ENCODE measurements at places on chromosomes 4 and X.
A peak's percentile ranks its signal among the peaks of the same experiment; 100 is the strongest.

DNA sequence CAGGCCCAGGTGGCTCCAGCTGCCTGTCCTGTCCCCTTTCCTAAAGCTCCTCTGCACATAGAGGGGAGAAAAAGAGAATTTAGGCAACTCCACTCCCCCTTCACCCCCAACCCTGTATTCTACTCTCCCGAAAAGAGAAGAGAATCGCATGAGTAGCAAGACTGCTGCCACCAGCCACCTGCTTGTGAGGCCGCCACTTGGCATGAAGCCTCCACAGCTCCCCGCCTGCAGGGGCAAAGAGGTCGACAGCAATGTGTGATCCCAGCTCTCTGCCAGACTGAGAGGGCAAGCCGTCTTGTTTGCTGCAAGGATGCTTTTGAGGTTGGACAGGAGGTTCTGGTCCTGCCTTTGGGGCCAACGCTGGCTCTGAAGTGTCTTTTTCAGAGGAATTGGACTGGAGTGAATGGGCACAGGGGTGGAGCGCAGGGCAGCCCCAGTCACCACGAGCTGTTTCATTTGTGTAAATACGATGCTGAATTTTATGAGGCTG, 77.1 kb downstream of the STARD8 start:
- no peak for DNase-seq

GRCh38 chr4:7213807-7214206, 21.5 kb downstream of the SORCS2 start:
- DNase-seq = no peak

DNA sequence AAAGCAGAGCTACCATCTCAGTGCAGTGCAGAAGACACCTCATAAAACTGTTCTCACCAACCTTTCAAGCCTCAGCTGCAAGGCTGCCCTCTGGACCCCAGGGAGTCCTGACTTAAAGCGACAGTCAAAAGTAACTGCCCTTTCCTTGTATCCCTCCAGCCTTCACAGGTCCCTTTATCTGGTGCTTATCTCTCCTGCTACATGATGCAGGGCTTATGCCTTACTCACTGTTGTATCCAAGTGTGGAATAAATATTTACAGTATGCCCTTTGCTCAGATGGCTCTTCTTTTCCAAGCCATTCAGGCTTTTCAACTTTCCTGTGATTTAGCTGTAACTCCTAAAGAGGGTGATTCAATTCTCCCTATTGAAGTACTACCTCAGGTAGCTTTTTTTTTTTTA, 92.6 kb downstream of the KDR start:
- no peak for DNase-seq

DNA sequence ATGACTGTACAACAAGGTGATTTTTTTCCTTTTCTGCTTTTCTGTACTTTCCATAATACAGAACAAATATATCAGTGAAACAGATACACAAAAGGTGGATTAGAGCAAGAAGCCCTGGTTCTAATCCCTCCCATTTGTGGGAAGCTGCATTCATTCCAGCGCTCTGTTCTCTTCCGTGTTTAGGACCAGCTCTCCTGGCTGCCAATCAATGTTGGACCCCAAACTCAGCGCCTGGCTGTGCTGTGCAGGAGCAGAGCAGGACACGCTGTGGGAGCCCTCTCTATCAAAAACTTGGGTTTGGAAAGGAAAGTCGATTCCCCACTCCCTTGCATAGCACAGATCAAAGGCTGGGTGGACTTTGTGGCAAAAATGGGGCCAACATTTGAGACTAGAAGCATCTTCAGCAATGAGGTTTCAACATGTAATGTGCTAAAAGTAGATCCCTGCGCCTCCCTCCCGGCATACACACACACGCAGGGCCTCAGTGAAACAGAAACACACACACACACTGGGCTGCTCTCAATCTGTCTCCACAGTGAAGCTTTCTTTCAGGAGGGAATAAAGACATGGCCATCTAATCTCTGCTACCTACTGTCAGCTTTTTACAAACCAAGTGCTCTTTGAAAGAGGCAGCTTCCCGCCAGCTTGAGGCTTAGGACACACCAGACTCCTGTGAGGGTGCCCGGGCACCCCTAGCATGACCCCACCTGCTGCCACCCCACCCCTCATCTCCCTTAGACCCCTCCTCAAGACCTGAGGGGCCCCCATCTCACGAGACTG, 12.2 kb downstream of the WDR1 start:
- no peak for DNase-seq

- no peak for DNase-seq
These were observed 800.2 kb upstream of the FTHL17 start for GRCh38 chrX:31872007-31872406.

DNA sequence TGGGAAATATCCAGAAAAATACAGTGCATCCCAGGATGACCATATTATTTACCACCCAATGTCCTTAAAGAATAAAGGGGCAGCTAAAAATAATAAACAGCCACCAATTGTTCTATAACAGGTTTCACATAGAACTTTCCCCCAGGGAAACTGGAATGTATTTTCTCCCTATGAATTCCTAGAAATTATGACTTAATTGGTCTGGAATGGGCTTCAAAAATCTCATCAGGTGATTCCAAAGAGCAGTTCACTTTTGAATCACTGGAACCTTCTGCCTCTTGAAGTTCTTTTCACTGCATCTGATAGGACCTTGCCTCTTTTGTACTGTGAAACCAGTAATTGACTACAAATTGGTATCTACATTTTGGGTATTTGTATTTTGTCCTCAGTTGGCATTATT, 119.3 kb downstream of the ZNF330 start:
- DNase-seq = no peak

GRCh38 chr4:87144356-87144755, 76.1 kb downstream of the KLHL8 start:
- DNase-seq = no peak

GRCh38 chrX:48896611-48897011, 957 bp downstream of the TIMM17B start:
- no peak for DNase-seq

- peak; percentile 93 for DNase-seq
These were observed 126.8 kb downstream of the IRF2 start for GRCh38 chr4:184347251-184348239.

- peak; percentile 22 for DNase-seq
These were observed 639.6 kb downstream of the MID1IP1 start for GRCh38 chrX:39440799-39441284.

GRCh38 chr4:20646287-20646686, 54.0 kb upstream of the PACRGL start:
- no peak for DNase-seq
